ENCODE measurements at places on chromosomes 1 and 21. TPM values are rescaled to one million over a fixed set of nuclear protein-coding genes. Genes with fewer than 3 reads are reported as not detected.

DNA sequence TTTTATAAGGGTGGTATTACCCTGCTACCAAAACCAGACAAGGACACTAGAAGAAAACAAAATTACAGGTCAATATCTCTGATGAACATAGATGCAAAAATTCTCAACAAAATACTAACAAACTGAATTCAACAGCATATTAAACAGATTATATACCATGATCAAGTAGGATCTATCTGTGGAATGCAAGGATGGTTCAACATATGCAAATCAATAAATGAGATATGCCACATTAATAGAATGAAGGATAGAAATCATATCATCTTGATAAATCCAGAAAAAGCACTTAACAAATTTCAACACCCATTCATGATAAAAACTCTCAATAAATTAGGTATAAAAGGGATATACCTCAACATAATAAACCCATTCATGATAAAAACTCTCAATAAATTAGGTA is 24.3 kb upstream of the MYBPHL start:
- H3K36me3 ChIP-seq = peaks cover 61% of the 10 kb centered on the region
- no peaks in the 10 kb centered on the region for H3K4me1 ChIP-seq
- H3K27me3 ChIP-seq = no peaks in the 10 kb centered on the region
- no peak overlapping the region for H3K4me3 ChIP-seq
- H3K27ac ChIP-seq = no peak overlapping the region
- DNase-seq = no peak

The TRIM67 gene
- 2.9 TPM for total RNA-seq

DNA sequence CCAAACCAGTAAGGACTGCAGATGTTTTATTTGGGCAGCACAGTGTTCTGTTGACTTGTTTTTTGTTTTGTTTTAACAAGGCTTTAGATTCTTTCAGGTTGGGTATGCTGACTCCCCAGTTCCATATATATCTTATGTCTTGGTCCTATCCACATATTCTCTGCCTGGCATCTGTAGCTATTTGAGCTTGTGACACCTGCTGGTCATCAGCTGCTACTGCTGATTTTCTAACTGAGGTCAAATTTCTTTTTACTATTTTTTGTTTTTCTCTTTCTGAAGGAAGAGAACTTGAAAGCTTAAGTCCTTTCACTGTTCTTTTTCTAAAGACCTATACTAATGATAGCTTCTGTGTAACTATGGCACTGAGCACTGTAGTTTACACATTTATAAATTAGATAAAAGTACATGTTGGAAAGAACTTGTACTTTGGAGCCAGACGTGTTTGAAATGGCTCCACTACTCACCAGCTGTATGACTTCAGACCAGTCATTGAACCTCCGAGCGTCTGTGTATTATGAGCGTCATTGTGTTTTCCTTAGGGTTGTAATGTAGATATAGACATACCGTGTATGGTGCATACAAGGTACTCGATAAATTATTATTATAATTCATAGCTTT is 109.4 kb downstream of the NRDC start:
- peak overlapping the region; percentile 75 for H3K27ac ChIP-seq
- H3K36me3 ChIP-seq = peaks cover 40% of the 10 kb centered on the region
- H3K4me3 ChIP-seq = no peak overlapping the region
- H3K4me1 ChIP-seq = peaks cover 40% of the 10 kb centered on the region
- no peaks in the 10 kb centered on the region for H3K27me3 ChIP-seq
- no peak for DNase-seq

- DNase-seq = no peak
- no peaks in the 10 kb centered on the region for H3K27me3 ChIP-seq
- H3K36me3 ChIP-seq = peaks cover 2% of the 10 kb centered on the region
- H3K4me1 ChIP-seq = peaks cover 14% of the 10 kb centered on the region
Measured at GRCh38 chr1:108685529-108685928, 6.6 kb upstream of the PRPF38B start.

DNA sequence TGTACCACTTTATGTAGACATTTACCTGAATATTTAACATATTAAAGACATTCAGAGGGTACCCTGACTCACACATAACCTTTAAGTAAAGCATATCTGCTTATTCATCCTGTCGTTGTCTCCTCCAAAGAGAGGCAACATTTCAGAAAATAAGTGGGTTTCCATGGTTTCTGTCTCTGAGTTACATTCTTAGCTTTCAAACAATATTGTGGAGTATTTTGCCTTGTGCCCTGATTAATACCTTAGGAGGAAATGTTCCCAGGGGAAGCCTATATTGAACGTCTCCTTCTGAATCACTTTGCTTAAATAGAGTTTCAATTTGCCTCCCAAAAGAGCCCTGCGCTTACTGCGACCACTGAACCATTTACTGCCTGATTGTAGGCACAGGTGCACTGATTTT is 26.1 kb downstream of the PALMD start:
- peak overlapping the region; percentile 27 for H3K27ac ChIP-seq
- H3K4me1 ChIP-seq = peaks cover 17% of the 10 kb centered on the region
- H3K27me3 ChIP-seq = no peaks in the 10 kb centered on the region
- no peak for DNase-seq

- H3K36me3 ChIP-seq = peaks cover 2% of the 10 kb centered on the region
- no peak overlapping the region for H3K4me3 ChIP-seq
- peaks cover 40% of the 10 kb centered on the region for H3K4me1 ChIP-seq
- no peak overlapping the region for H3K27ac ChIP-seq
- DNase-seq = no peak
Measured at GRCh38 chr1:96971849-96972602, 250.4 kb downstream of the PTBP2 start.

DNA sequence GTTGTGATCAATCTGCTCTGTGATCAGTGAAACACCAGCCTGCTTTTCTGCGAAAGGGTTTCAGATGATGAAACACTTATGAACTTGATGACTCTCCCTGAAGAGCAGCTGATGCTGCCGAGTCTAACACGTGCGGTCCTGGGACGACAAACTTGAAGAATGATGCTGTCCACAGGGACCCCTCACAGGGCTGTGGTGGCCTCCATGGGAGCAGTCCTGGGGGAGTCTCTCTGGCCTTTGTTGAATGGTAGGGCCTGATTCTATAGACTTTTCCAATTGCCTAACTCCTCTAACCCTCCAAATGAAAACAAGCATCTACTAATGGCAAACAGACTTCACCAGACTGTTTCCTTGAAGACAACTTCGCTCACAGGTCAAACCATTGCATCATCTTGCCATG is at the start of gene OR2T10:
Gene OR2T10, minus strand, starts transcription at position 112 of the 400 bp plus-strand sequence. CDS start 3,932 bp downstream, outside the sequence.
- no peak for DNase-seq
- H3K36me3 ChIP-seq = no peaks in the 10 kb centered on the region
- H3K4me1 ChIP-seq = no peaks in the 10 kb centered on the region
- H3K4me3 ChIP-seq = no peak within 1 kb of the TSS
- no peak within 1 kb of the TSS for H3K27ac ChIP-seq

The NTPCR gene
- 28.5 TPM for total RNA-seq

DNA sequence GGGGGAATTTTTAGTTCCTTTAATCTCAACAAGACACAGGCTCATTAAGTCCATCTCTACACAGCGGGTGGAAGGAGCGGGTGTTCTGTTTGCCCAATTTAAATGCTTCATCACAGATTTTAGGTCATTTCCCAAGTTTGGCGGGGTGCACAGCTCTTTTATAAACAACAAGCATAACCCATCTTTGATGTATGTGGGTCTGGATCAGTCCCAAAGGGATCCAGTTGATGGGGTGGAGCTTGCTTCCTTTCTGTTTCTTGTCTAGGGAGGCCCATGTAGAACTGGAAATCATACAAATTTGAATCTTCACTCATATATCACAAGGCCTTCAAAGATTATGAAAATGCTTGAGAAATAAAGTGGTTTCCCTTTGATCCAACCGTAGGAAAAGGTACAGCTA is 140.5 kb upstream of the C8B start:
- H3K4me1 ChIP-seq = peaks cover 15% of the 10 kb centered on the region
- no peak overlapping the region for H3K4me3 ChIP-seq
- H3K36me3 ChIP-seq = no peaks in the 10 kb centered on the region
- no peak overlapping the region for H3K27ac ChIP-seq
- H3K27me3 ChIP-seq = no peaks in the 10 kb centered on the region

DNA sequence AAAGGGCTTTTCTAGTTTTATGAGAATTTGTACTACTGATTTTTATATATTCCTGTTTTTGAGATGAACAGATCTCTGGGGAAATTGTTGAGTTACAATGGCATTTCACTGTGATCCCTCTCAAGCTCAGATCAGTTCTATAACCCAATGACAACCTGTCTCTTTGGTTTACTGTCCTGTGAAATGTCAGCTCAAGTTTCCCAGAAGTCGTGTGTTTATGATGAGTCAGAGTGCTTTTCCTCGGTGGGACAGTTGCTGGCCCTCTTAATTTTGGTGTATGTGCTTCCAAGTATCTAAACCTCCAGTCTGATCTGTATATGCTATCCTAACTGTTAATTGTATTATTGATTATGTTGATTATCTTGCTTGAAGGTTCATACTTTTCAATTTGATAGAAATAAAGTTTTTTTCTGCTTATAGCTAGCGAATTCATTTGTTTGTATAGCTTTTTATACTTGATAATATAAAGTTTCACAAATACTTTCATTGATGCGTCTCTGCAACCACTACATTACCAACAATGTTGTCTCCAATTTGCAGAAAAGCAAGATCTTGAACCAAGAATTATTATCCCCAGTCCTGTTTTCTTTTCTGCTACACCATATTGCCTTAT is 77.5 kb upstream of the DNAJC6 start:
- peaks cover 17% of the 10 kb centered on the region for H3K36me3 ChIP-seq
- H3K27ac ChIP-seq = no peak overlapping the region
- no peak overlapping the region for H3K4me3 ChIP-seq
- DNase-seq = no peak
- H3K4me1 ChIP-seq = peaks cover 11% of the 10 kb centered on the region

GRCh38 chr1:4617506-4617905 is 36.9 kb upstream of the AJAP1 start:
- peak; percentile 80 for DNase-seq
- H3K27ac ChIP-seq = no peak overlapping the region
- no peaks in the 10 kb centered on the region for H3K27me3 ChIP-seq
- H3K36me3 ChIP-seq = no peaks in the 10 kb centered on the region

The NHLH1 gene
- 0.18 TPM for total RNA-seq

The RAB7B gene
- 3.5 TPM for total RNA-seq

The FMOD gene
- total RNA-seq = 0.85 TPM

DNA sequence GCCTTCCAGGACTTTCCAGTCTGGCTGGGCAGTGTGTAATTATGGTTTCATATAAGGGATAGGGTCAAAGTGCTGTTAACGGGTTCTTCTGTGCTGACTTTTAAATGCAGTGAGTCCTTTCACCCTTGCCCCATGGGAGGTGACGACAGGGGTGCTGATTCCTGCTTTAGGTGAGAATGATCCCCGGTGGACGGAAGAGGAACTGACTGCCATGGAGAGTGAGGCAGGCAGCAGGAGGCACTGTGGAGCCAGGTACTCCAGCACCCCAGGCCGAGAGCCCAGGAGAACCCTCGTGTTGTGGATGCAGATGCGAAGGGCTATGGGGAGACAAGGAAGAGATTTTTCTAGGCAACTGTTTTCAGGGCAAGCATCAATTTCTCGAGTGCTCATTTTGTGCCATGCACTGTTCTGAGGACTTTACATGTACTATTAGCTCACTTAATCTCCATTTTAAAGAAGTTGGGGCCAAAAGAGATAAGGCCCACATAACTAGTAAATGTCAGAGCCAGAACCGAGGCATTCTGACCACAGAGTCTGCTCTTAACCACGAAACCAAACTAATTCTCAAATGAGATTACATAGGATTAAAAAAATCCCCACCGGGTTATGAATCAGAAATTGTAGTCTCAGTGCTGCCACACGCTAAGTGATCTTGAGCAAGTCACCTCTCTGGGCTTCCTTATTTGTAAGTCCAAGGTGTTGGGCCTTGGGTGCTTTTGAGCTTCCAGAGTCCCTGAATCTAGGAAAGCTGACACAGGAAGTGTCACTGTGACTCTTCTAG is 28.2 kb downstream of the STPG1 start:
- H3K4me3 ChIP-seq = no peak overlapping the region
- DNase-seq = no peak
- H3K4me1 ChIP-seq = peaks cover 21% of the 10 kb centered on the region
- no peaks in the 10 kb centered on the region for H3K27me3 ChIP-seq

DNA sequence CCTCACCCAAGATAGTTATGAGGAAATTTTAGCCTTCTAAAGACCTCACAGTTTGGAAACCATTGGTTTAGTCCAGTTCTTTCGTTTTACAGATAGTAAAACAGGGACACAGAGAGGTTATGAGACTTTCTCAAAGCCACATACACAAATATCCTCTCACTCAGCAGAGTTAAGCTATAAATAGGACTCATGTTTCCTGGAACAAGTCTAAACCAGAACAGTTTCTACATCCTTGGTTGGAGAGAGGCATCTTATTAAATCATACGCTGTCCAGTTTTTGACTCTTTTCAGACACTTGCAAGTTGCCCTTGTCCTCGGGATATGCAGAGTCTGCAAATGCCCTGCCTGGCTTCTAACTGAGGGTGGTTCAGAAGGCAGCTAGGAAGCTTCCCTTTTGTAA is 462.1 kb upstream of the DEPDC1 start:
- H3K4me3 ChIP-seq = no peak overlapping the region
- no peaks in the 10 kb centered on the region for H3K4me1 ChIP-seq
- no peaks in the 10 kb centered on the region for H3K36me3 ChIP-seq
- no peaks in the 10 kb centered on the region for H3K27me3 ChIP-seq

DNA sequence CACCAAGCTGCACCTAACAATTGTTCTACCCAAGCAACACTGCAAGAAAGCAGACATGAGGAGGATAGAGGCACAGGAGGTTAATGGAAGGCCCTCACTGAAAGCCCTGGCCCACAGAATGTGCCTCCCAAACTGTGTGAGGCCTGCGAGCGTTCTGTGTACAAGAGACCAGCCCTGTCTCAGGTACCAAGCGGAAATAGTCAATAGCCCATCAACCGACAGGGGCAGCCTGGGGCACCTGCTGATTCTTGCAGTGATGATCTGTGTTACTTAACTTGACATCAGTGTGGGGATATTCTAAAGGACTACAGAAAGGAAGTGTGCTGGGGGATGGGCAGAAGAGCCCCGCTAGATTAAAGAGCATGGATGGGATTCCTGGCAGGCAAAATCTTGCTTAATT is 392.4 kb downstream of the KCNH1 start:
- no peaks in the 10 kb centered on the region for H3K27me3 ChIP-seq
- H3K27ac ChIP-seq = no peak overlapping the region
- H3K4me3 ChIP-seq = no peak overlapping the region
- H3K36me3 ChIP-seq = peaks cover 3% of the 10 kb centered on the region
- no peaks in the 10 kb centered on the region for H3K4me1 ChIP-seq

The LPGAT1 gene
- 50.7 TPM for total RNA-seq

The AMY1A gene
- total RNA-seq = not detected

DNA sequence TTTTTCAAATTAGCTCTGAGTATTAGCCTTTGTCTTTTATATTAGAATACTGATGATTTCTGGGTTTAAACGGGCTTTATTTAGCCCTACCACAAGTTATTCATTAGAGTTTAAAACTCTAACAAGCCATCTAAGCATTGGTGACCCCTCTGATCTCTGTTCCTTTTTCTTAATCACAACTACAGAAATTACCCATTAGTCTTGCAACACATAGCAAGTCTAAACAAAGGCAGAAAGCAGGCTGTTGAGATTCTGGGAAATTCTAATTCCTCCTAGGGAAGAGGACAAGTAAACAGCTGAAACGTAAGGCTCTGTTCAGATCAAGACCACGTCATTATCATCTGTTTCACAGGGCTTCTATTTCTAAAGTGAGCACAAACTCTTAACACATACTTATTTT is 491.2 kb upstream of the ZRANB2 start:
- H3K4me1 ChIP-seq = no peaks in the 10 kb centered on the region
- no peak overlapping the region for H3K27ac ChIP-seq

The CDA gene
- total RNA-seq = not detected

Measured in chondrocyte (in vitro differentiated cells).